ENCODE measurements at places on chromosomes 7 and 10.

- no peak for DNase-seq
Measured at GRCh38 chr10:61063034-61063433, 119.0 kb upstream of the RHOBTB1 start.

GRCh38 chr7:2258661-2259365 is 16.8 kb downstream of the NUDT1 start:
- DNase-seq, result no peak

DNA sequence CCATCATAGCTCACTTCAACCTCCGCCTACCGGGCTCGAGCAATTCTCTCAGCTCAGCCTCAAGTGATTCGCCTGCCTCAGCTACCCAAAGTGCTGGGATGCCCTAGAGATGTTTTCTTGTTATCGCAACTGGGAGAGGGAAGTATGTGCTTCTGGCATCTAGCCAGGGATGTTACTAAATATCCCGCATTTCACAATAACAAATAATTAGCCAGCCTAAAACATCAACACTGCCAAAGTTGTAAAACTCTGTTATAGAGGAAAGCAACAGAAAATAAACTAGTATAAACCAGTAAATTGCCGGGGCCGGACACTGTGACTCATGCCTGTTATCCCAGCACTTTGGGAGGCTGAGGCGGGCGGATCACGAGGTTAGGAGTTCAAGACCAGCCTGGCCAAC is 7.2 kb downstream of the INA start:
- no peak for DNase-seq

GRCh38 chr10:44975431-44976331 is 2.9 kb downstream of the DEPP1 start:
- DNase-seq, result no peak

DNA sequence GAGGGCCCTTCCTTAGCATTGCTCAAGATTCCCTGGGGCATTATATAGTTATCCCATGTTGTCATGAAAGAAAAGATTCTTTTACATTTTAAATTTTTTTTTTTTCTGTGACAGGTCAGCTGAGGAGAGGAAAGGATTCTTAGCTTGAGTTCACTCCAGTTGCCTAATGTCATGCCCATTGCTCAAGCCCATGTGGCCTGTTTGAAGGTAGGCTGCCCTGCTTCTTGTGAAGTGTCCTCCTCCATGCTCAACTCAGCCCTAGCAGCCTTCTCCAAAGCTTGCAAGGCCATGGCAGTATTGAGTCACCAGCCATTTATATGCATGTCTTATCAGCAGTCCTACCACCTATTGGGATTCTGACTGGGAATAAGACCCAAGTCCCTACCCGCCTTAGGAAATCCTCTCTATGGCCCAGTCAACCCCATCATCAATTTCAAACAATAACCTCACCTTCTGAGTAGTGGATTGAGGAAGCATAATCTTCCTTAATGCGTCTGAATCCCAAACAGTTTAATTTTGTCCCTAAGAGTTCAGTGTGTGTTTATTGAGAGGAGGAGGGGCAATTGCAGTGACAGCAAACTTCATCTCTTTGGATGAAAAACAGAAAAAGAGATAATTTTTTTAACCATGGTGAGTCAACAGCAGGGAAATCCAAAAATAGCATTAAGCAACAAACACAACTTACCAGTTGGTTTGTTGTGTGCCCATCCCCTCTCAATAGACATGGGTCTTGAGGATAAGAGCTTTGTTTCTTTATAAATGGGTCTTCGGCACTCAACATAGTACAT is 38.6 kb upstream of the WASL start:
- DNase-seq, result no peak

DNA sequence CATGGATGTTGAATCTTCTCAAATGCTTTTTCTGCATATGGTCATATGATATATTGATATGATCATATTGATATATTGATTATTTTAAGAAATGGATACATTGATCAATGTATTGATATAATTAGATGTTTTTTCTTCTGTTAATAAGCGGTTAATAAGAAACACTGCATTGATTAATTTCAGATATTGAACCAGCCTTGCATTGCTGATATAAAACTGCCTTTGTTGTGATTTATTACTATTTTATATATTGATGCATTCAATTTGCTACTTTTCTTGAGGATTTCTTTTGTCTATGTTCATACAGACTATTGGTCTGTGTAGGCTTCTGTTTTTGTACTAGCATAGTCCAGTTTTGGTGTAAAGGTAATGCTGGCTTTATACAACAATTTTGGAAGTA is 79.7 kb upstream of the ELN start:
- DNase-seq, result no peak

- no peak for DNase-seq
Measured at GRCh38 chr7:106094780-106095179, 17.3 kb downstream of the SYPL1 start.

- DNase-seq, result no peak
Measured at GRCh38 chr10:66238343-66238742, 687.5 kb upstream of the LRRTM3 start.

DNA sequence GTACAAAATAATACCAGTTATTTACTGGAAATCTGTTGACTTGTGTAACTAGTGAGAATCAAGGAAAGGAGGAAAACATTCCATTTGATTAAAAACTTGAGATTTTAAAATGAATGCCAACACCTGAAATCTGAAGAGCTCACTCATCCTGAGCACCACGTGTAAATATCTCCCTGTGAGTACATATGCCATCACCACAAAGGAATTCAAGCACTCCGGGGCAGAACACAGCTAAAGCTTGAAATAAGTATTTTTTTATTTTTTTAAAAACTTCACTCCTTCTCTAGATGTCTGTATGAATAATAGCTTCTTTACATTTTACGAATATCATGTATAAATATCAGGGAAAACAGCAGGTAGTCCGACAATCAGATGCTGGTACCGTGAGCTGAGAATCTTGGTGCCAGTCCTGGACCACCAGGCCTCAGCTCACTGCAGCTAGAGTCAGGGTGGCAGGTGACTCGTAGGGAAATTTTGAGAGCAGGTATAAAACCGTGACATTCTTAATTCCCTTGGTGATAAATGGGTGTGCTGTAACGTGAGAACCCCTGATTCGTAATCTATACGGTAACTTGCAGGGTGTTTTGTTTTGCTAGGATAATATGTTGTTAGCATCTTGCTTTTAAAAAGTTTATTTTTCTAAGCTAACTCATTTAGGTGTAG is 12.7 kb downstream of the LMTK2 start:
- DNase-seq, result no peak

DNA sequence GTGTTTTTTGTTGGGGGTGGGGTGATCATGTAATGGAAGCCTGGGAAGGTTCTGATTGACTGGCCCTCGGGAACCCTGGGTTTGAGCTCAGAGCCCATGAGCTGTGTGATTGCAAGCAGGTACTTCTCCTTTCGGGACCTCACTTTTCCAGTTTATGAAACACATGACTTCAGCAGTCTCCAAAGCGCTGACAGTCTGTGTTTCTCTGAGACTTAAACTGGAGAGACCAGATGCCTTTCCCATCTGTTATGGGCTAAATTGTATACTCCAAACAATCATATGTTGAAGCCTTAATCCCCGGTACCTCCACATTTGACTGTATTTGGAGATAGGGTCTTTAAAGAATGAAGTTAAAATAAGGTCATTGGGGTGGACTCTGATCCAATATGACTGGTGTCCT is 493.6 kb downstream of the GALNT17 start:
- no peak for DNase-seq

DNA sequence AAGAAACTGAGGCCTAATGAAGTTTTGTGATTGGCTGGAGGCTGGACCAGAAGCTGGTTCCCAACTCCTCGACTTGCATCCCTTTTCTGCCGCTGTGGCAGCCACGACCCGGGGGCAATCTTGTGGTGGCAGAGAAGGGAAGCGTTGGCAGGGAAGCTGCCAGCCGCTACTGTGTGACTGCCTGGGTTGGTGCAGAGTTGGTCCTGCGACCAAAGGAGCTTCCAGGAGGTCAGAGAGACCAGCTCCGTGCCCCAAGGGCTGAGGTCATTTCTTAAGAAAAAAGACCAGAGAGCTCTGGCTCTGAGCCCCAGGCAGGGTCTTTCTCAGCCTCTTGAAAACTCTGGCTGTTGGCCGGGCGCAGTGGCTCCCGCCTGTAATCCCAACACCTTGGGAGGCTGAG is 47.2 kb downstream of the PRF1 start:
- DNase-seq, result no peak

GRCh38 chr10:5620966-5621365 is 45.4 kb downstream of the ASB13 start:
- no peak for DNase-seq

DNA sequence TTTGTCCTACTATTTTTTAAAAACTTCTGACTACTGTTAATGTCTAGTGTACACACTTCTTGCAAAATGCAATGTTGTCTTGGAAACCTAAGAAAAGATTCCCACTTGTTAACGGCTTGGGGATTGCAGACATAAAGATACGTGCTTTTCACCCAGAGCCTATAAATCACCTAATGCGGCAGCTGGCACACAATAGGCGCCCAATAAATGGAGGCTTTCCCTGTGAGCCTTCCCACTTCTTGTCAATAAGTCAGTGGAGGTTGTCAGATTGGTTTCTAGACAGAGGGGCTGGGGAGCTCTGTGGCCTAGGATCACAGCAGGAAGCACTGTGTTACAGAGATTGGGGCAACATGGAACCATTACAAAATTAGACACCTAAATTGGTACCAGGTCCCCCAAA is 74.7 kb downstream of the VSTM4 start:
- no peak for DNase-seq

DNA sequence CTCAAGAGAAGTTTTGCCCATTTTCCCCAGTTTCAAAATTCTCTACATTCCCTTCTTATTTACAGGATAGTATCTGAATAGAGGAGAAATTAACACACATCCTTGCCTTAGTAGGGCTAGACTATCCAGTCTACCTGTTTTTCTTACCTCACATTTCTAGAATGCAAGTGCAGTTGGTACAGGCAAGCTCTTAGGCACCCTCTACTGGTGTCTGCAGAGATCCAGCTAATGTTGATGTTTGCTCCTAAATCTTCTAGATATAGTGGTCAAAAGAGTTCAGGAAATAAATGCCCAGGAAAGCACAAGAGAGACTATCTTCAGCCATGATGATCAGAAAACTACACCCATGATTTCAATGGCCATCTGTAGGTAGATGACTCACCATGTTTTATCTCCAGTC is 205.3 kb downstream of the HTR7 start:
- DNase-seq, result no peak

- no peak for DNase-seq
Measured at GRCh38 chr10:53111529-53111928, 338.9 kb upstream of the MBL2 start.

DNA sequence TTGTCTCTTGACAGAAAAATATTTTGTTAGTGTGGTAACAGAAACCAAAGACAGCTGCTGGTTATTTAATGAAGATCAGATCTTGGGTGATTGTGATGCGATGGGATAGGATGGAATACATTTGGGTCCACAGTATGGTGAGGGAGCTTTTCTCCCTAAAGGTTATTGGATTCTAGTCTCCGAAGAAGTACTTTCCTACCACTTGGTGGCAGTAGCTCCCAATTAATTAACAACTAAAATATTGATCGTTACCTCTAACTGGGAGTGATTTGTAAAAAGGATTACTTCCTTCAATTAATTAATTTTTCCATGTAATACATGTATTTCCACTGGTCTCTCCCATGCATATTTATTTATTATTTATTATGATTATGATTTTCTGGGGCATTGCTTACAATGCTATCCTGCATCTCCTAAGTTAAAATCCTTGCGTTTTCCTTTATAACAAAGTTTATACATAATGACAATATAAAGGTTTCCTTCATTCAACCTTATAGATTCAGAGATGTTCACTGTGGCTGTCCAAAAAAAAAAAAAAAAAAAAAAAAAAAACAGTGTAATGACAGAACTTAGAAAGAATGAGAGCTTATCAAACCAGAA is 25.6 kb downstream of the TMEM196 start:
- DNase-seq, result no peak

- no peak for DNase-seq
Measured at GRCh38 chr10:96415891-96416554, 57.2 kb upstream of the OPALIN start.

DNA sequence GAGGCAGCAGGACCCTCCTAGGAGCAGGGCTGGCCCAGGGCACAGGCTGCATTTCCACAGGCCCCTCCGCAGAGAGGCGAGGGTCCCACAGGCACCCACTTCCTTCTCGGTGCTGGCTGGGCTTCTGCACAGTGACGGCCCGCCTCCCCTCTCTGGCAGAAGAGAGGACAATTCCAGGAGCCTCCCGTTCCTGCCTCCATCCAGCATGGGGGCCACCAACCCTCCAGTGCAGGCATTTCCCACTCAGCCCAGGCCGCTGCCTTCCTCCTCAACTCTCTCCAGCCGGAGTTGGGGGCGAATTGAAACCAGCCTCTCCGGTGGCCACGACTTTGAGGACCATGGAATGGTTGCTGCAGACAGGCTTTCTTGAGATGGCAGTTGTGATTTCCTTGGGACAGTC is 125.0 kb upstream of the PPP2R2D start:
- DNase-seq, result no peak

GRCh38 chr7:138282997-138283396 is 177.1 kb upstream of the TRIM24 start:
- DNase-seq, result no peak

DNA sequence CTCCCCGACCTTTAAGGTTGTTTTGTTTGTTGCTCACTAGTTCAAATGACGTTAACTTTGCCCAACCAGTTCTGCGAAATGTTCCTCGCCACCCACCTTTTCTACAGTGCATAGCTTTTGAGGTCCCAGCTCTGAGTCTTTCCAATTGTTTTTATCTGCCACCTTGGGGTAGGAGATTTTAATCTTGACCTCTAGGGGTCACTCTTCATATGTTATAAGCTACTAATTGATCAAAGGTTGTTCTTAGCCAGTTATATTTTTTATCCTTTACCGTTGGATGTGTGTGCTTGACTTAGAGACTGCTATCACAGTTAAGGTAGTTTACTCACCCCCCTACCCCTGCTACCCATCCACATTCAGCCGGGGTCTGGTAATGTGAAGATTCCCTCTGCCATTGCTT is 372.4 kb downstream of the SUGCT start:
- no peak for DNase-seq

GRCh38 chr10:95485056-95485844 is 75.9 kb downstream of the SORBS1 start:
- DNase-seq, result no peak

GRCh38 chr7:127628445-127628844 is 10.5 kb upstream of the PAX4 start:
- no peak for DNase-seq

DNA sequence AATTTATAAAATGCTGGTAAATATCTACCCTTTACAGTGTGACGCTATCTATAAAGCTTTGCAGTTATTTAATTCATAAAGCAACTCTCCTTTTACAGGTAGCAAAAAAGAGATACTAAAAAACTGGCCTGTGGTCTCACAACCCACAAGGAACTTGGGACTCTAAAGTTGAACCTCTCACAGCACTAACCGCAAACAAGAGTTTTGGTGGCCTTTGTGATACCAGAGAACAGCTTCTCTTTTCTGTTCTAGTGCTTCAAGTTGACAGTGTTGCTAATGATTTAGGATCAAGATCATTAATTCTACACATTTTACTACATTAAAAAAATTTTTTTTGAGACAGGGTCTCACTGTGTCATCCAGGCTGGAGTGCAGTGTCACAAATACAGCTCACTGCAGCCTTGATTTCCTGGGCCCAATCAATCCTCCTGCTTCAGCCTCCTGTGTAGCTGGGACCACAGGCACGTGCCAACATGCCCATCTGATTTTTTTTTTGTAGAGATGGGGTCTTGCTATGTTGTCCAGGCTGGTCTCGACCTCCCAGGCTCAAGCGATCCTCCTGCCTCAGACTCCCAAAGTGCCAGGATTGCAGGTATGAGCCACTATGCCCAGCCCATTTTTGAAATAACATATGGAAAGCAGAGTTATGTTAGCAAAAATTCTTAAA is 56.0 kb upstream of the ST8SIA6 start:
- no peak for DNase-seq

GRCh38 chr7:151409667-151410404 is at the start of gene WDR86:
WDR86 (minus strand) TSS chr7:151410038; CDS start chr7:151409589, 449 bp downstream.
- no peak for DNase-seq

- no peak for DNase-seq
Measured at GRCh38 chr7:42945821-42946626, 13.8 kb downstream of the MRPL32 start.
